ENCODE measurements at places on chromosomes 2 and 18. TPM values are rescaled to one million over a fixed set of nuclear protein-coding genes. Genes with fewer than 3 reads are reported as not detected.

GRCh38 chr2:109153807-109154206, 24.8 kb downstream of the SH3RF3 start:
- H3K4me1 ChIP-seq, result no peaks in the 10 kb centered on the region
- H3K4me3 ChIP-seq, result no peak overlapping the region
- no peak overlapping the region for H3K27ac ChIP-seq
- H3K27me3 ChIP-seq, result no peaks in the 10 kb centered on the region
- H3K36me3 ChIP-seq, result no peaks in the 10 kb centered on the region
- no peak for DNase-seq

- no peaks in the 10 kb centered on the region for H3K36me3 ChIP-seq
- H3K27ac ChIP-seq, result no peak overlapping the region
- H3K4me3 ChIP-seq, result no peak overlapping the region
- no peaks in the 10 kb centered on the region for H3K27me3 ChIP-seq
Observed at GRCh38 chr2:222774941-222775340, 85.9 kb upstream of the ACSL3 start.

DNA sequence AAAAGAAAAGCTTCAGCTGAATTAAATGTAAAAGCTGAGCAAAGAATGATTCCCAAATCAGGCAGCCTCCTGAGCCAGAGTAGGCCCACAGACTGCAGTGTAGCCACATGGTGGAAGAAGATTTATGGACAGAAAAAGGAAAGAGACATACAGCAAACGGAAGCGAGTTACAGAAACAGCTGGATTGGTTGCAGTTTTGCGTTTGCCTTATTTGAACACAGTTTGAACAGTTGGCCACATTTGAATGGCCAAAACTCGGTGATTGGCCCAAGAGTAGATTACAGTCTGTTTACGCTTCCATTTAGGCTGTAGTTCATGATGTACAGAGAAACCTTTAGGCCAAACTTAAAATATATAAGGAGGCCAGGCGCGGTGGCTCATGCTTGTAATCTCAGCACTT, 35.1 kb downstream of the SH2D6 start:
- H3K27ac ChIP-seq, result no peak overlapping the region
- DNase-seq, result no peak
- H3K4me3 ChIP-seq, result no peak overlapping the region

DNA sequence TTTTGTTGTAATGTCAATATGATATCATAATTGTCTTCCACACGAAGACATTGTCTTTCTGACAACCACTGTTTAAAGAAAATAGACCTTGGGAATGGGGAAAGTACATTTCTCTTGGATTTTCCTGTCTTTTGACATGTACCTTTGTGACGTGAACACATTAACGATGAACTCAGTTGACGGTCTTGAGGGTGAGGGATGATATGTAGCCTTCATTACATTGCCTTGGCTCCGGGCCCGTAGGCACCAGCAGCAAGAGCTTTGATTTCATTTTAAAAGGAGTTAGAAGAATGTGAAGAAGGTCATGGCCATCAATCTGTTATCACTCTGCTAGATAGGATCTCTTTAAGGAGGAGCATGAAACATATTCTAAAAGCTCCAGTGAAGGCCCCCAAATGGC, 80.9 kb downstream of the LYPD6B start:
- no peak overlapping the region for H3K4me3 ChIP-seq
- no peak for DNase-seq
- H3K27ac ChIP-seq, result no peak overlapping the region
- no peaks in the 10 kb centered on the region for H3K27me3 ChIP-seq
- H3K36me3 ChIP-seq, result no peaks in the 10 kb centered on the region

Gene KCNG2
- not detected for total RNA-seq

DNA sequence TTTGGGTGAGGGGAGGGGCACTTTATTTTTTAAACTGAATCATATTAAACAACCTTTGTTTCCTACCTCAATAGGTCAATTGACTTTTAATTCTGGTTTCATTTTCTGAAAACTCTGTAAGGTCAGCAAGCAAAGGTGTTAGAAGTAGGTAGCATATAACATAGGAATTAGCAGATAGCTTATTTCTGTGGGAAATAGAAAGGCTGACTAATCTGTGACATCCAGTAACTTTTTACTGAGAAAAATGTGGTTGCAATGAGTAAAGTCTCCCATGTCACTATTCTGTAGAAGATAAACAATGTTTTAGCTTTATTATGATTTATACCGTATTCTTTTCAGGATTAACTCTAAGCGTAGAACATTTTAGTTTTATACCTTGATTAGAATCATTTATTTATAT, 240.4 kb downstream of the PLCL1 start:
- no peak overlapping the region for H3K27ac ChIP-seq
- no peak for DNase-seq
- H3K27me3 ChIP-seq, result no peaks in the 10 kb centered on the region
